ENCODE measurements at places on chromosomes 16 and 17. TPM values are rescaled to one million over a fixed set of nuclear protein-coding genes. Genes with fewer than 3 reads are reported as not detected.

GRCh38 chr16:74682556-74682955 lies 15.9 kb upstream of the RFWD3 start:
- no peak for DNase-seq

- DNase-seq: peak; percentile 43
Observed at GRCh38 chr17:48641541-48642058, 15.4 kb upstream of the HOXB9 start.

Gene GPRC5C
- total RNA-seq: 161 TPM

- no peak for DNase-seq
Observed at GRCh38 chr17:18144855-18145254, 36.3 kb downstream of the MYO15A start.

GRCh38 chr16:9840761-9841665 lies 341.2 kb downstream of the GRIN2A start:
- DNase-seq: no peak

GRCh38 chr16:65222049-65222448 lies 100.2 kb upstream of the CDH11 start:
- no peak for DNase-seq

GRCh38 chr17:80109066-80109660 lies 7.8 kb downstream of the GAA start:
- no peak for DNase-seq

DNA sequence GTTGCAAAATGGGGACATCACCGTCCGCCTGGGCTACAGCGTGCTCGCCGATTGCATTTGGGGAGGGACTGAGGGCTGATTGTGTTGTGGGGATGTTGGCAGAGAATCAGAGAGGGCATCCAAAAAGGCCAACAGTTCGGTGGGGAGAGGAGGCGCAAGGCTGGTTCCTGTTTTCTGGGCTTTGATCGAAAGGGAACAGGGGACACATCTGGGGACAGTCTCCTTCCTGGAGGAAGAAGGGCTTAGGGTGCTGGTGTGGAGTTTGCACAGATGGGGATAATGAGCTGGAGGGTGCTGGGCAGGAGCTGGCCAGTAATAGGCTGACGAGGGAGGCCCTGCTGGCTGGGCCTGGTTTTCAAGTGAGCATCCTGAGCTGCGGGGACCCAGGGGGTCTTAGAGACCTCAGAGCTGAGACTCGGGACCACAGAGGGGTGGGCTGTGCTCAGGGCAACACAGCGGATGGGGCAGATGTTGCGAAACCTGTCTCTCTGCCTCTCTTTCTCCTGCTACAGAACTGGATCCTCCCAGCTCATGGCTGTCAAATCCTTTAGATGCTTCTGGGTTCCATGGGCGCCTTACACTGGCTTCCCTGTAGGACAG lies 288.7 kb downstream of the SEC14L1 start:
- DNase-seq: no peak

Gene FTSJ3
- 25.9 TPM for total RNA-seq

DNA sequence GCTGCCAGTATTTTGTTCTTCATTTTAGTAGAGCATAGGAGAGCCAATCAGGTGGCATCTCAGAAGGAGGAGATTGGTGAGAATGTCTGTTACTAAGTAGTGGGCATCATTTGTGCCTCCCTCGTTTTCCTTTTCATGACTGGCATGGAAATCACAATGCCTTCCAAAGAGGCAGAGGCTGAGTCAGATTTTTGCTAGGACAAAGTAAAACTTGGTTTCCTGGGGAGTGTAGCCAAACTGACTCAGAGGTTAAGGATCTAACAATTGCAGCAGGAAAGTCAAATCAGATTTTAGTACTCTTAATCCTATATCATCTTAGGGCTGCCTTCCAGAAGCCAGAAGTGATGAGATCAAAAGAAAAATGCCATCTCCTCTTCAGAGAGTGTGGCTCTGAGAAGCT lies 138.7 kb downstream of the ANKFN1 start:
- DNase-seq: no peak

- DNase-seq: peak; percentile 67
Observed at GRCh38 chr17:76139801-76140660, 1.0 kb downstream of the FOXJ1 start.

- DNase-seq: no peak
Observed at GRCh38 chr16:8848231-8848938, 20.4 kb downstream of the CARHSP1 start.

- DNase-seq: no peak
Observed at GRCh38 chr16:21628772-21629171, 23.6 kb downstream of the IGSF6 start.

DNA sequence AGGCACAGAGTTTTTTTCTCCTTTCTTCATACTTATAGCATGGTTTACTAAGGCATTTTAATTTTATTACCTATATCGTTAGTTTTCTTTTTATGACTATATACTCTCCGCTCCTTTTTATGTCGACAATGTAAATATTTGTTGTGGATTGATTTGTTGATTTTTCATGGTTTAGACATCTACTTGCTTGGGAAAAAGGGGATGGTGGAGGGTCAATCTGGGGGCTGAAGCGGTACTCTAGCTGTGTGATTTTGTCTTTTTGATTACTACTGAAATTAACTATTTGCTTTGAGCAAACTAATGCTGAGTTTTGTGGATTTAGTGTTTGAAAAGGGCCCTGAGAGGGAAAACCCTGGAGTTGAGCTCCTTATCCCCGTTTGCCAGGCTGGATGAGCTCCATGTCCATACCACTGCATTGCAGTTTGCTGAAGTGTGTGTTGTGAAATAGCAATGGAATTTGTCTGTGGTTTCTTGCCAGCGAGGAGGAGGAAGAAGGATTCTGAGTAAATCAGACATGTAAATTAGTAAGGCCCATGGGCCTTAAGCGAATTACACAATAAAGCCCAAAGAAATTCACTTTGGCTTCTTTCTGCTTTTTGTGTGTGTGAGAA lies 72.0 kb downstream of the FTO start:
- DNase-seq: no peak

DNA sequence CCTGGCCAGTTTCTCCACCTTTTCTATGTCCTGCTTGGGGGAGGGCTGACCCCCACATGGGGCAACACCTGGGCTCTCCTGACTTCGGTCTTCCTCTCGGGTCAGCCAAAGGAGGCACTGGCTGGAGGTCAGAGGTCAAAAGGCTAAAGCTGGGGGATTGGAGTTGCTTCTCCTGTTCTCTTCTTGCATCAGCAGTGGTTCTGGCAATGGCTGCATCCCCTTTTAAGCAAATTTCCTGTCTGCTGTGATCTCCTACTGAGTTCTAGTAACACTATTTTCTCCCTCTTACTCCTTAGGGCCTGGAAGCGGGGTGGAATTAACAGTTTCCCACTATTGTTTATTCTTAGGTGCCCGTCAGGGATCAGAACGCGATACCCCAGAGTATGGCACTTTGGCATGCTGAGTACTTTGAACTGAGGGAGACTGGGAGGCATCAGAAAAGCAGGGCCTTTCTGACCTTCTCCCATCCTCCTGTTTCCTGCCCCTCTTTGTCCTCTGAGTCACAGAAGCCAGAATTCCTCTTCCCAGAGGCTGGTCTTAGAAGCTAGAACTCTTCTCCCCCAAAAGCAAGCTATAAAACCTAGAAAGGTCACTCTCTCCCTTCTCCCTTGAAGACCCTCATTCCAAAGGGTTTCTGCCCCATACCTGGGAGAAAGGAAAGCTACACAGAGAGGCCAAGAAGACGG lies 268.2 kb downstream of the STX8 start:
- no peak for DNase-seq

Gene PMP22
- 52.8 TPM for total RNA-seq

DNA sequence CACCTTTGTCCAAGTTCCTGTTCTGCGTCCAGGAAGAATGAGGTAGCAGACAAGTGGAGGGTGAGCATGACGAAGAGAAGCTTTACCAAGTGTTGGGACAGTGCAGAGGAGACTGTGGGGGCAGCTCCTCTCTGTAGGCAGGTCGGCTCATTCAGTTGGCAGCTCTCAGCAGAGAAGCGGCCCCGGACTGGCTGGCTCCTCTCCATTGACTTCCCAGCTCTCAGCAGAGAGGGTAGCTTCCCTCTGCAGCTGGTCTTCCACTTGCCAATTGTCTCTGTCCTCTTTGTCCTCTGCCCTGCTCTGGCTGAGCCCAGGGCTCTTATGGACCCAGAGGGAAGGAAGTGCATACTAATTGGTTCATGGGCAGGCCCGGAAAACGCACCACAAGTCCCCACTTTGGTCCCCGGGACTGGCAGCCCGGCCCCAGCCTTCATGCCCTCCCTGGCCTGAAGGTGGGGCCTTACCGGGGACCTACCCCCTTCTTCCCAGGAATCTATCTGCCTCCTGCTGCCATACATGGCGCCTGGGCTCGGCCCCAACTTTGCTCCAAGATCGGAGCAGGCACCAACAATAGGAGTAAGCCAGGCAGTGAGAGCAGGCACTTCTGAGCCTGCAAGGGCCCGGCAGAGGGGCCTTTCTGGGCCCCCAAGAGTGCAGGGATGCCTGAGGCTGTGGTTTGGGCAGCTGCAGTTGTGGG lies 10.1 kb downstream of the KCTD5 start:
- DNase-seq: no peak

Gene CRYBA1
- total RNA-seq: not detected

GRCh38 chr17:13931111-13931526 lies 138.2 kb upstream of the COX10 start:
- DNase-seq: no peak

Gene TMC5
- total RNA-seq: 225 TPM
